ENCODE measurements at places on chromosomes 12 and 14.

GRCh38 chr12:90773491-90773890, 181.5 kb downstream of the CCER1 start:
- no peak for DNase-seq

- DNase-seq: no peak
Measured at GRCh38 chr12:54374562-54375258, 9.8 kb downstream of the ZNF385A start.

DNA sequence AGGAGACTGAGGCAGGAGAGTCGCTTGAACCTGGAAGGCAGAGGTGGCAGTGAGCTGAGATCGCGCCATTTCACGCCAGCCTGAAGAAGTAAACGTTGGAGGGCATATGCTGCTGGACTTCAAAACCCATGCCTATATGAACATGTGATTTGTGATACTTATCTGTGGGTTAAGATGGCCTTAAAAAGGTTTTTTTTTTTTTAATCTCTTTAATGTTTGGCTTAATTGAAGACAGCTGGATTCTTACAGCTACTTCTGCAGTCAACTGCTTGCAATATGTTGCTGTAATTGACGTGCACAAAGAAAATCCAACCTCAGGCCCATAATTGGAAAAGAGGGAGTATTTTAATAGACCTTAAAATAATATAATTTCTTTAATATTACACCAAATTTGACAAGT, 1.5 kb upstream of the B3GNT4 start:
- DNase-seq: no peak

GRCh38 chr14:52873694-52874093, 77.2 kb downstream of the FERMT2 start:
- DNase-seq: no peak

GRCh38 chr12:34396006-34396860, 373.9 kb downstream of the ALG10 start:
- no peak for DNase-seq

- no peak for DNase-seq
Measured at GRCh38 chr14:89600950-89601826, 184.2 kb upstream of the FOXN3 start.

DNA sequence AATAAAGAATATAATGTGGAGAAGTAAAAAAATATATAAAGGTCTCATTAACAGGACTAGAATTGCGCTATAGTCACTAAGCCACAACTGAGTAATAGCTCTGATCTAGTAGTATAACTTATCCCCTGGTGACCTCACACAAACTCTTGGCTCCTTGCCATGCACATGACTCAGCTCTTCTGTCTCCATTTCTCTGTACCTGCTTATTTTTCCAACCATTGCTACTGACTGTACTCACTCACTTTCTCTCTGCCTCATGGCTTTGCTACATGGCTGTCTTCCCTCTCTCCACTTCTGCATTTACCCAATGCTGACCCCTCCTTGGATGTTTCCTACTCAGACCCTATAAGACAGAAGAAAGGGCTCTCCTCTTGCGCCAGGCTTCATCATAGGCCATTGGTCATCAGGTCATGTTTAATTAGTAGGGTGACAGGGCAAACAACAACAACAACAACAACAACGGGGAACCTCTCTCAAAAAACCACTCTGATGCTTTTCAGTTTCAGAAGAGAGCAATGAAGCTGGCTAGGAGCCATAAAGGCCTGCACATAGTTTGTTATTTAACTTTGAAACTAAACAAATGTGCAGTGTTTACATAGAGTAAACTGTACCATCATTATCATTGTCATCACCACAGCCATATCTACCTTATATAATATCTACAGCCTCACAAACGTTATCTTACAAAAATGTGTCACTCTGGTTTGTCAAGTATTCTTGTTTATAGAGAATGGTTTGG, 25.6 kb upstream of the KRAS start:
- DNase-seq: peak; percentile 75

- no peak for DNase-seq
Measured at GRCh38 chr12:56517854-56518253, 3.8 kb upstream of the RBMS2 start.

DNA sequence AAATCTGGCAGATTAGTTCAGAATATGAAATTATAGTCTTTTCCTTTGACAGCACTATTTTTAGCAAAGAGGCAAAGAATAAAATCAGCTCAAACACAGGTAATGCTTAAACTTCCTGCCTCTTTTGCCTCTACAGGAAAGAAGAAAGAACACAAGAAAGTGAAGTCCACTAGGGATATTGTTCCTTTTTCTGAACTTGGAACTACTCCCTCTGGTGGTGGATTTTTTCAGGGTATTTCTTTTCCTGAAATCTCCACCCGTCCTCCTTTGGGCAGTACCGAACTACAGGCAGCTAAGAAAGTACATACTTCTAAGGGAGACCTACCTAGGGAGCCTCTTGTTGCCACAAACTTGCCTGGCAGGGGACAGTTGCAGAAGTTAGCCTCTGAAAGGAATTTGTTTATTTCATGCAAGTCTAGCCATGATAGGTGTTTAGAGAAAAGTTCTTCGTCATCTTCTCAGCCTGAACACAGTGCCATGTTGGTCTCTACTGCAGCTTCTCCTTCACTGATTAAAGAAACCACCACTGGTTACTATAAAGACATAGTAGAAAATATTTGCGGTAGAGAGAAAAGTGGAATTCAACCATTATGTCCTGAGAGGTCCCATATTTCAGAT, 17.4 kb downstream of the TMPO start:
- no peak for DNase-seq

- no peak for DNase-seq
Measured at GRCh38 chr14:103729496-103730448, 14.2 kb downstream of the ZFYVE21 start.

GRCh38 chr14:74049876-74050495, 30.8 kb downstream of the BBOF1 start:
- no peak for DNase-seq

DNA sequence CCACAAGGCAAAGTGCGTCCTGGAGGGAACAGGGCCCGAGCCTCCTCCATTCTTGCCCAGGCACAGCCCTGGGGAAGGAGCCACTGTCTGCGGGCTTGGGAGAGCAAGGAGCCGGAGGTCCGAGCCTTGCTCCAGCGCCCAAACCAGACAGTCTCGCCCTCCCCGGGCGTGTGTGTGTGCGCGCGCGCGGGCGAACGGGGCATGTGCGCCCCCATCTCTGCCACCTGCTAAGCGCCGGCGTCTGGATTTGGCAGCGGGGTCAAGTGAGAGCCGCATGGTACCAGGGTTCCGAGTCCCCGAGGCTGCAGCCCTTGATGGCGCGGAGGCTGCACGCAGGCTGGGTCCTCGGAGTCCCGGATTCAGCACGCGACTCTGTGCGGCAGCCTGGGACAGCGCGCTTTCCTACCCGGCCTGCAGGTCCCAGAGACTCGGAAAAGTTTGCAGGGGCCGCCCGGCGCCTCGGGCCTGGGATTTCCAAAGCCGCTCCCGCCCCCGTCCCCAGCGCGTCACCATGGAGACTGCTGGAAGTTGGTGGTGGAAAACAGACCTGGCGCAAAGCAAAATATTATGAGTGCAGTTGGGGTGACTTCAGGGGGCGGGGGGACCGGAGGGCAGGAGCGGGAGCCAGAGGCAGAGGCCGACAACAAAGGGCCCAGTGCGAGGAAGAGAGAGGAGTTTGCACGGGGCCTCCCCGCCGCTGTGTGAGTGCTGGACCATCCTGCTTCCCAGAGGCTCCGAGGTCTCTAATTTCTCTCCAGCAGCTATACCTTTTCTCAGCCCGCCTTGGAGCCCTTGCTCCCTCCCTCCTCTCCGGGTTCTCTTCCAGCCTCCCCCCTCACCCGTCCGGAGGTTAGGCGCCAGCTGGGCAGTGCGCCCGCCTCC, 4.2 kb downstream of the RFX4 start:
- DNase-seq: no peak

DNA sequence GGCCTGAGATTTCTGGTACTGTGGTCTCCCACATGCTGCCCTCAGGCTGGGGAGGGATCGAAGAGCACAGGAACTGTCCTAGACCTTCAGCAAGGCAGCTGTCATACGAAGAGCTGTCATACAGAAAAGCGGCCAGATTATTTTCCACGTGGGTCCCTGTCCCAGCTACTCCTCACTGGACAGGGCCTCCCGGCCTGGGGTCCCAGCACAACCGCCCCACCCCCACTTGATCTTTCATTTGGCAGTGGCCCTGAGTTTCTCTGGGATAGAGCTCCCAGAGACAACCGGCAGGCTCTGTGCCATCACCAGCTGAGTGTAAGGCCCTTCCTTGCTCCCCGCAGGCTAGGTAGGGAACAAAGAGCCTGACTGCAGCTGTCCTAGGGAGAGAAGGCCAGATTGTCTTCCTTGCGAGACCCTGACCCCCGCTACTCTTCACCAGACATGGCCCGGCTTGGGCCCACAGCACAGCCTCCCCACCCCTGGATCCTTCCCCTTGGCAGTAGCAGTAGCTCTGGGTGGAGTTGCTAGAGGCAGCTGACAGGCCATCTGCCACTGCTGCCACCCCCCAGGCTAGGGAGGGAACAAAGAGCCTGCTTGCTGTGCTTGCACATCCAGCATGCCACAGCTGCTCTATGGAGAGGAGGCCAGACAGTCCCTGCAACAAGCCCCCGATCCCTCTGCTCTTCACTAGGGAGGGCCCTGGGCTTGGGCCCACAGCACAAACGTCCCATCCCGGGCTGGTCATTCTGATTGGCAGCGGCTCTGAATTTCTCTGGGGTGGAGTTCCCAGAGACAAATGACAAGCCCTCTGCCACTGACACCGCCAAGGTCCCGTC, 3.1 kb upstream of the OR4N2 start:
- DNase-seq: no peak

- no peak for DNase-seq
Measured at GRCh38 chr14:79652513-79653307, 558.6 kb downstream of the DIO2 start.

DNA sequence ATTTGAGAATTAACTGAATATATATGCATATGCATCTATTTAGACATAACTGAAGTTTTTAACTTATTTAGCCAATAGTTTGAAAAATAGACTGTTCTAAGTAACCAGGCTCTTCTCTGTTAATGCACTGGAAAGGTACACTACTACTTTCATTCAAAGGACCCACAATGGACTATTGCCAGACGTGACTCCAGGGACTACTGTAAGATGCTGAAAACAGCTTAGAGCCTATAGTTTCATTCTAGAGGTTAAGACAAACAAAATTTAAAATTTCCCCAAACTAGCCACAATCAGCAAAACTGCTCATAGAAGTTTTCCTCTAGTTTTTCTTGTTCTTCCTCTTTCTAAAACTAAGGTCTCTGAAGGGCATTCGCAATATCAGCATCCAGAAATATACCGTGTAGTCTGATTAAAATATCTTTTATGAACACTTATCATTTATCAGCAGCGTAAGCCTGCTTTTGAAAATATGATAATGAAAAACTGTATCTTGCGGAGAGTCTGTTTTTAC, 10.4 kb downstream of the APPL2 start:
- DNase-seq: no peak

DNA sequence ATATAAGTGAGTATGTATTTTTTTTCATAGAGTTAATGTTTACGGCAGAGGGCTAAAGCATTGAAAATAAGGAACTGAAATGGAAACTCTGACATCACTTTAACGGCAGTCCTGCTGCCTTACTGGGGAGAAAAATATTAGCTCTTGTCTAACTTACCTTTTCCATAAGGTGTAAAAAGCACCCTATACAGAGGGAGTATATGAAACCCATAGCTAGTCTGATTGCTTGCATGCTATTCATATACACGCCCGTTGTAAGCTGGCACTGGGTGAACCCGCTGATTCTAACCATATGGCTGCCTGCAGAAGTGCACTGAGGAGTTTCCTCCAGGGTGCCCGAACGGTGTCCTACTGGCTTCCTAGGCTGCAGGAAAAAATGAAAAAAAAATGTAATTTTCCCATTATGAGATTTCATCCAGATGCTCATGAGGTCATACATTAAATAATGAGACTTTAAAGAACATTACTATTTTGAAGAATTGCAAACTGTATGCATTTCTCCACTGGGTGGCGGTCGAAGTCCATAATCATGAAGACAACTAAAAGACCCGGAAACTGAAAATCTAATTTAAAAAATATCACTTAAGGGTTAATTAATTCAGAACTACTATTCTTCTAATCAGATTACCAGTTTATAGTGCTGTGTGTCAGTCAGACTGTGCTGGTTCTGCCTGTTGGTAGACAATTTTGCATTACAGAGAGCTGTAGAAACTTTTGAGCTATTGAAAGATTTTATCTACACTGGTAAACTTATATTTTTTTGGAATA, 144.7 kb downstream of the ALX1 start:
- DNase-seq: peak; percentile 1

- no peak for DNase-seq
Measured at GRCh38 chr12:132812631-132813305, 15.9 kb downstream of the GOLGA3 start.

DNA sequence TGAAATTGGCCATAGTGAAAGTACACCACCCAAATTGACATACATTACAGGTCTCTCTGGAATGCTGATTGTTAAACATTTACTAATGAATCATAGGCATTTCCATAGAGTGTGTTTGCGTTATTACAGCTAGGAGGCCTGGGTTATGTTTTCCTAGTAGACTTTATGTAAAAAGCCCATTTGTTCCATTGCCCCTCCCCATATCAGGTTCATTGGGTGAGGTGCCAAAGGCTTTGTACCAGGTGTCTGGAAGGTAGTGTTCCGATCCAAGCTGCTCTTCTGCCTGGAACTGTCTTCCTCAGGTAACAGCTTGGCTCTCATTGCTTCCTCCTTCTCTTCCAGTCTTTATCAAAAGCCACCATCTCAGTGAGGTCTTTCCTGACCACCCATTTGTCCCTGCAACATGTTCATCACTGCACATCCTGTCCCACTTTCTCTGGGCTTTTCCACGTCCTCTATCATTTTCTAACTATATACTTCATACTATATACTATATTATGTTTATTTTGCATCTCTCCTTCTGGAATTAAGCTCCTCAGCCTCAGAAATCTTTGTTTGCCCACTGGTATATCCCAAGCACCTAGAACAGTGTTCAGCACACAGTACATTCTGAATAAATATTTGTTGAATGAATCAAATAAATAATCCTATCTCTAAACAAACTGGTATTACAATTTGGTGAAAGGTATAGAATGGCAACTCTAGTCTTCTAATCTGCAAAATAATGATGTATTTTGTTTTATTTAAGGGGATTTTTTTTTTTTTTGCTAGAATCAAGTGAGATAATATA, 252.3 kb downstream of the KTN1 start:
- DNase-seq: no peak

DNA sequence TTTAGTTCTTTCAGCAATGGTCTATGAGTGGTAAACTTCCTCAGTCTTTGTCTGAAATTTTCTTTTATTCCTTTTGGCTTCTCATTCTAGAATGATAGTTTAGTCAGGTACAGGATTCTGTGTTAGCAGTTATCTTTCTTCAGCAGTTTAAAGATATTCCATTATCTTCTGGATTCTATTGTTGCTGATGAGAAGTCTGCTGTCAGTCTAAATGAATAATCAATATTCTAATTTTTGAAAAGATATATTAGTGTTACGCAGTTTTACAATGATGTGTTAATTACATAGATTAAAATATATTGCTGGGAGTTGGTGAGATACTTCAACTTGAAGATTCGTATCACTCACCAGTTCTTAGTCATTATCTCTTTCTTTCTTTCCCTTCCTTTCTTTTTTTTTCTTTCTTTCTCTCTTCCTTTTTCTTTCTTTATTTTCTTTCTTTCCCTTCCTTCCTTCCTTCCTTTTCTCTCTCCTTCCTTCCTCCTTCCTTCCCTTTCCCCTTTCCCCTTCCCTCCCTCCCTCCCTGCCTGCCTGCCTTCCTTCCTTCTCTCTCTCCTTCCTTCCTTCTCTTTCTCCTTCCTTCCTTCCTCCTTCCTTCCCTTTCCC, 17.8 kb downstream of the CACNA1C start:
- no peak for DNase-seq

- DNase-seq: no peak
Measured at GRCh38 chr12:122116707-122117535, 38.4 kb downstream of the MLXIP start.
